COR-L47 (cell line): ENCODE measurements at places on chromosomes 13 and 19.
A peak's percentile ranks its signal among the peaks of the same experiment; 100 is the strongest.

GRCh38 chr19:18611327-18612050 lies 1.2 kb upstream of the TMEM59L start:
- no peak for DNase-seq

- DNase-seq: no peak
Observed at GRCh38 chr13:25752957-25753551, 298.8 kb downstream of the SHISA2 start.

GRCh38 chr13:59706101-59706976 lies 457.4 kb downstream of the DIAPH3 start:
- no peak for DNase-seq

DNA sequence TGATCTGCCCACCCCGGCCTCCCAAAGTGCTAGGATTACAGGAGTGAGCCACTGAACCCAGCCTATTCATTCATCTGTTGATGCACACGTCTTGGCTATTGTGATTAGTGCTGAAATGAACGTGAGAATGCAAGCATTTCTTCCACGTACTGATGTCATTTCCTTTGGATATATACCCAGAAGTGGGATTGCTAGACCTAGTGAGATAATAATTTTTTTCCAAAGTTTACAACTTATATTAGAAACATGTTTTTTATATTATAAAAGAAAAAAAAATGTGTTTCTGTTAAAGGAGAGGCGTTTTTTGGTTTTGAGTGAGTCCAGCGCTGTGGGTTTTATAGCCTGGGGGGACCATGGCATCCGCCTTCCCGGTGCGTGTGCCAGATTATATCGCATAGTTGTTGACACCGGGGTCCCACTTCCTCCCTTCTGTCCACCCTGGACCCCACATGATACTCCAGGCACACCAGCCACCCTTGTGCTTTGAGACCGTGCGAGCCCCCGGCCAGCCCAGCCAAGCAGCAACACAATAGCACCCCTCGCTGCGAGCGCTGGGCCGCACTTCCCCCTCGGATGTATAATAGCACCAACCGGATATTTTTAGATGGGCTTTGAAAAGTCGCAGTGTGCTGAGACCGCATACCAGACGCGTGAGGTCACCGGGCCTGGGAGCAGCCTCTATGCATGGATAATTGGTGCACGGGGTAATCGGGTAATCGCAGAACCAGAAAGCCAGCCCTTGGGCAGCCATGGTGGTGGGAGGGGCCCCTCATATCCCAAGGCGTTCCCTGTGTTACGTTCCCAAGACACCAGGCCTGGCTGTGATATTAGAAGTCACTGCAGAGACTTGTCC lies 59.6 kb downstream of the MYO9B start:
- no peak for DNase-seq

GRCh38 chr19:47598407-47599349 lies 10.3 kb upstream of the BICRA start:
- DNase-seq: no peak

- DNase-seq: no peak
Observed at GRCh38 chr13:94298346-94298745, 181.1 kb downstream of the DCT start.

DNA sequence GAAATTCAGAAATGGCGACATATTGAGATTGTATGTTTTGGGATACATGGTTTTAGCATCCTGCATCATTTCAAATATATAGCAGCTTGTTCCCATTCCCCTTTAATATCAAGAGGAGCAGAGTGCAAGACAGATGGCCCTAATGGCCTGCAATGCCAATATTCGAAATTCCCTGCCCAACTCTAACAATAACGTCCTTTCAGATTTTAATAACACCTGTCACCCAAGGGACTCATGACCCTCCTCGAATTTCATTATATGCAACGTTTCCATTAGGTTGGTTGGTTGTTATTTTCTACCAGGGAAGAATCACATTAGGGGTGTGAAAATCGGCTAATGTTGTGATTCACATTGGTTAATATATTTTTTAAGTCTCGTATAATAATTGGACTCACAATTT lies 170.0 kb downstream of the TNFSF13B start:
- DNase-seq: no peak

GRCh38 chr19:4362101-4362828 lies 18.9 kb downstream of the MPND start:
- DNase-seq: no peak

DNA sequence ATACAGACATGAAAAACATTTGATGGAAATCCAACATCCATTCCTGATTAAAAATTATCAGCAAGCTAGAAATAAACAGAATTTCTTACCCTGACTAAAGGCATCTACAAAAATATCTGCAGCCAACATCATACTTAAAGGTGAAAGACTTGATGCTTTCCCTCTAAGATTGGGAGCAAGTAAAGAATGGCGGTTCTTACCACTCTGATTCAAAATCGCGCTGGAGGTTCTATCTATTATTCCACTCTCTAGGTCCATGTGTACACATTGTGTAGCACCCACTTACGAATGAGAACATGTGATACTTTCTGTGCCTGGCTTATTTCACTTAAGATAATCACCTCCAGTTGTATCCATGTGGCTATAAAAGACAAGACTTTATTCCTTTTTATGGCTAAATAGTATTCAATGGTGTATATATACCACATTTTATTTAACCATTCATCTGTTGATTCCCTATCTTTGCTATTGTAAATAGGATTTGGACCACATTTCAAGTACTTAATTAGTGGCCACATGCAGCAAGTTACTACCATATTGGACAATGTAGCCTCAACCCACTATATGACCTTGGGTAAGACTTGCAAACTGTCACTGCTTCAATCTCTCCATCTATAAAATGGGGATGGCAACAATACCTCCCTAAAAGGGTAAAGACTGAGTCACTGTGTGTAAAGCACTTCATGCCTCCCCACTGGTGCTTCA lies 38.4 kb upstream of the CYP2A7 start:
- no peak for DNase-seq

DNA sequence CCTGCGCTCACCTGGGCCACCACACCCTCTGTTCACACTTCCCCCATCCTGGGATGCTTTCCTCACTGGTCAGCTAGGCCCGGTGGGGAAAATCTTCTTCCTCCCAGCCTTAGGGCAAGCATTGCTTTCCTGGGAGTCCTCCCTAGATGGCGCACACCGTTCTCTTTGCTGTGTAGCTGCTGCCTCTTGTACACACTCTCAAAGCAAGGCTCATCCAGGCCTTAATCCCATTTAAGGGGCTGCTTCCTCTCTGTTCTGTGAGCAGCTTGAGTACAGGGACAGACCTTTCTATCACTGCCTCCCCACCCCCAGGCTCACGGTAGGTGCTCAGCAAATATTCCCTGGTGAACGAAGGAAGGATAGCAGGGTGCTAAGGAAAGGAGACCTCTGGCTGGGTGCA lies 11.1 kb downstream of the SLC7A10 start:
- peak; percentile 23 for DNase-seq

GRCh38 chr13:75425216-75426009 lies 56.6 kb downstream of the TBC1D4 start:
- DNase-seq: no peak

GRCh38 chr19:57850553-57851017 lies 926 bp downstream of the ZNF587 start:
- peak; percentile 21 for DNase-seq

DNA sequence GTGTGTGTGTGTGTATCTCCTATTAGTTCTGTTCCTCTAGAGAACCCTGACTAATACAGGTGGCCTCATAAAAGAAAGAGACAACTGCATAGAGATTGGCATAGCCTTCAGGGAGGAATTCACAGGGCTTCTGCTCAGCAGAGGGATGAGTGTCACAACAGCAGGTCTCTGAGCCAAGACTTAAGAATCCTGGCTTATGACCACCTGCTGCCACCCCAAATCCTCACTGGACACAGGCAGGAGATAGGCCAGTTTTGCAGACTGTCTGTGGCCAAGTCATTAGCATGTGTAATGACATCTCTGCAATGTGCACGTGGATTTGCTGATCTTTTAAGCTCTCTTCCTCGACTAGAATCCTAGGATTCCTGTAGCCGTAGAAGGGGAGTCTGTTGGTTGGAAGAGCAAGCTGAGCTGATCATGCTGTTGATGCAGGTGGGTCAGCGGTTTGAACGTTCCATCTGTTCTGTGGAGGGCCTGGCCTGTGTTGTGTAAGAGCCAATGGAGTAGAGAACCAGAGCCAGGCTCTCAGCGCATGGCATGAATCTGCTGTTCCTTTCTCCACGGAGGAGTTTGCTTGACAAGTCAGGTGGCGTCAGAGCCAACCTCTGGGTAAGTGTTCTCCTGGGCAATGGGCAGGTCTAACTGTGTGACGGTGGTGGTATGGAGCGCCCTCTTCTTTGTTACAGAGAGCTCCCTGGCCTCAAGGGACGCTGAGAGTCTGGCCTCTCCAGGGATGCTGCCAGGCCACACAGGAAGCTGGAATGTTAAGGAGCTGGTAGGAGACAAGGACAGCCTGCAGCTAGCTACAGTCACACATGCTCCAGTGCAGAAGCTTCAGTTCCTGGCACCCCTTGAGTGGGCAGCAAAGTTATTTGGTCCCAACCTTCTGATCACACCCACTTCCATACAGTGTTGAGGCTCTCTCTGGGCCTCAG lies 503.1 kb downstream of the FOXO1 start:
- DNase-seq: no peak

DNA sequence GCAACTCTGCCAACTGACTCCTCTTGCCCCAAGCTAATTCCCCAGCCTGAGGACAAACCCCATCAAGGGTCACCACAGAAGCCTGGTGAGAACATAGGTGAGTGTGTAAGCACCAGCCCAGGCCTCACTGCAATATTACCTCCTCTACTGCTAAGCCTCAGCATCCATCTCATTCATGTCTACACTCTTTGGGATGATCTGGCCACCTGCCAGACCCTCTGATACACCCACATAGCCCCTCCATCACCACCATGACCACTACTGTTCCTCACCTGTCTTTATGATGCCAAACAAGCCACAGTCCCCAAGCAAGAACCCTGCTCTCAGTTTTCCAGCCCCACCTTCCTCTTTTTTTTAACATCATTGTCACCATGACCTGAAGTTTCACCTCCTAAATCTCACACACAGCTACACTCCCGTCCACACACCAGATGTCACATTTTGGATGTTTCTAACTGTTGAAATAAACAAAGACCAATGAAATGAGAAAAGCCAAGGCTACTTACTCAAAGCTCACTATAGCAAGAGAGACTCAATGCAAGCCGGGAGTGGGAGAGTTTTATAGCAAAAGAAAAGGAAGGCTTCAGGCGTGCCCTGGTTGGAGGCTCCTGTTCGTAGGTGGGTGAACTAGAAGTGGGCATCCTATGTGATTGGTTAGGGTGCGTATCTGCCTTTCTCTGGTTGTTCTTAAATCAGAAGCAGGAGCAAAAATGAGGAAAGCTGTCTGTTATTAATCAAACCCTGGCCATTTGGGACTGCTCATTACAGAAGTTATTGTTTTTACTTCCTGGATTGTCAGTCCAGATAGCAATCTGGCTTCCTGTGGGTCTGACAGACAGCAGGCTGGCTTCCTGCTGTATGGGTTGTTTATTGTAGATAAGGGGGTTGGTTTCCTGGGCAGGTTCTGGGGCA lies 2.0 kb downstream of the ZNF792 start:
- DNase-seq: no peak
